Stomach (tissue), 19 donors: ENCODE measurements at places on chromosomes 1 and 21.
A peak's percentile ranks its signal among the peaks of the same experiment; 100 is the strongest.

- DNase-seq, result no peak
These were observed 475.0 kb upstream of the B3GALT2 start for GRCh38 chr1:193661385-193661784.

DNA sequence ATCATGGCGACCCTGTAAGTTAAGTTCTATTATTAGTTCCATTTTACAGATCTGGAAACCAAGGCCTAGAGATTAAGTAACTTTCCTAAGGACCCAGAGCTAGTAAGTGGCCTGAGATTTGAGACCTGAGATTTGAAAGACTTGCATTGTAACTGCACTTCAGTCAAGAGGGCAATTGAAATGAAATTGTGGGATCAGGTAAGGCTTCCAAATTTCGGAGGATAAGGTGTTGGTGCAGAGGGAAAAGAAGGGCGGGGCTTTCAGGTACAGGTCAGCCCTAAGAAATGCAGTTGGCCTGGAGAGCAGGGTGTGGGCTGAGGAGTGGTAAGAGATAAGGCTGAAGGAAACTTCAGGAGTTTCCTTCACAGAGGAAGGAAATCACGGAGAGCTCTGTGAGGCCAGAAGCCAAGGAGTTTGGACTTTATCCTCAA lies 51.1 kb downstream of the SLC16A1 start:
- peak; percentile 73 for DNase-seq

- DNase-seq, result no peak
These were observed 18.0 kb downstream of the SSX2IP start for GRCh38 chr1:84672080-84672854.

DNA sequence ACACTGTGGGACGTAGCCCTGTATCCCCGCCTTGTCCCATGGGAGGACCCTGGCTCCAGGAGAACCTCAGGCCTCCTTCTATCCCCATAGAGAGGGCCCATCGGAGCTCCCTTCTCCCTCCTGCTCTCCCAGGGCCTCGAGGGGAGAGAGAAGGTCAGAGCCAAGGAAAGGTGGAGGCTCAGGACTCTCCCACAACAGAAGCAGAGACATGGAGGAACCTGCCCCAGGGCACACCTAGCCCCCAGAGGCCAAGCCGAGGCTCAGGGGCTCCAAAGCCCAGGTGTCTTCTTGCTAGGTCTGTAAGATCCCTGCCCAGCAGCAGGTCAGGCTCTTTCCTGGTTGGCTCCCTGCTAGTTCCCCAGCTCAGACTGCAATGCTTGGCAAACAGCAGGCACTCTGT lies 34.4 kb upstream of the ARF1 start:
- no peak for DNase-seq
